ENCODE measurements at places on chromosomes 13 and 19.

DNA sequence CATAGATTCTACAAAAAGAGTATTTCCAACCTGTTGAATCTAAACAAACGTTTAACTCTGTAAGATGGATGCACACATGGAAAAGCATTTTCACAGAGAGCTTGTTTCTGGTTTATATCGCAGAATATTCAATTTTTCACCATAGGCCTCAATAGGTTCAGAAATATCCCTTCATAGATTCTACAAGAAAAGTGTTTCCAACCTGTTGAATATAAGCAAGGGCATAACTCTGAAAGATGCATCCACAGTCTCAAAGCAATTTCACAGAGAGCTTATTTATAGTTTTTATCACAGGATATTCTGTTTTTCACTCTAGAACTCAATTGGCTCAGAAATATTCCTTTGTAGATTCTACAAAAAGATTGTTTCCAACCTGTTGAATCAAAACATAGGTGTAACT is 1483.6 kb downstream of the UQCRFS1 start:
- no peak for DNase-seq

GRCh38 chr19:20840371-20840770 is 64.3 kb downstream of the ZNF66 start:
- DNase-seq: no peak

DNA sequence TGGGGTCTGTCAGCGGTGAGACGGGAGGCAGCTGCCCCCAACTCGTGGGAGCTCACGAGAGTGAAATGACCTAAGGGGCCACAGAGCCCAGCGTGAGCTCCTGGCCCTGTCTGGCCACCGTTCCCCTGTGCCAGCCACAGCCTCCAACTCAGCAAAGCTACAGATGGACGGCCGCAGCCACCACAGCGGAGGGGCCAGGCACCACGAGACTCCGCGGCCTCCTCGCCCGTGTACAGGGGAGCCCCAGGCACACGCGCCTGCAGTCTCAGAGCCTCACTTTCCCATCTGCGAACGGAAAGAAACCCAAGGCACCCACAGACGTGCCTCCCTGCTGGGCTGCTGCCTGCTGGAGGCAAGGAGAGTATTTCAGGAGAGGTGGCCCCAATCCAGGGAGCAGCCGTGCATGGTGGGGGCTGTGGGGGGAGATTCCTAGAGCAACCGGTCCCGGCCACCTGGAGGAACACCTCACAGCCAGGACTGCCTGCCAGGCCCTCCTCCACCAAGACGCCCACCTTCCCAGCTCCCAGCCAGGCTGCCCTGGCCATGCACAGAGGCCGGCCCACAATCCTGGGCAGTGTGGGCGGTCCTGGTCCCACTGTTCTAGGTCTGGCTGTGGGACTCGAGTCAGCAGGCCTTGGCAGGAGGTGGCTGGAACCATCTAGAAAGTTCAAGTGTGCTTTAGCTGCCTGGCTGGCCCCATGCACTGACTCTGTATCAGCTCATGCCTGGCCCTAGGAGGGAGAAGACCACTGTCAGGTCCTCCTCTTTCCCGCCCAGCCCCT is 1.9 kb downstream of the MKNK2 start:
- DNase-seq: no peak

DNA sequence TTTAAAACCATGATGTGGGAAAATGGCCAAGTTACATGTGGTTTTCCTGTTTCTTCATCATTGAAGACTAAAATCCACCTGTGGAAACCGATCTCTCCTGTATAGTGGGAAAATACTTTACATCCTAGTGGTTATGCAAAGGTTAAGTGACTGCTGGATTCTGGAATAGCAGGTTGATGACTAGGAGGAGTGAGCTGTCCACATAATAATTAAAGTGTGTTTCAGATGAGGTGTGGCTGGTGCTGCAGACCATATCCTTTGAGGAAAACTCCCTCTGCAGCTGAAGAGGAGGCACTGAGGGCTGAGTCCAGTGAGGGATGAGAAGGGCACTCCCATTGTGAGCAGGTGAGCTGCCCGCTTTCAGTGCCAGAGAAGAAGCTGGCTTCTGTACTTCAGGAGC is 43.2 kb downstream of the DCLK1 start:
- DNase-seq: no peak

GRCh38 chr13:82867284-82867683 is 1015.0 kb downstream of the SLITRK1 start:
- no peak for DNase-seq

GRCh38 chr13:66036024-66036614 is 1194.0 kb downstream of the PCDH9 start:
- no peak for DNase-seq

- no peak for DNase-seq
These were observed 95.9 kb upstream of the ZNF536 start for GRCh38 chr19:30276011-30276882.

- DNase-seq: peak; percentile 35
These were observed 33.7 kb downstream of the VSTM1 start for GRCh38 chr19:54029930-54030490.

DNA sequence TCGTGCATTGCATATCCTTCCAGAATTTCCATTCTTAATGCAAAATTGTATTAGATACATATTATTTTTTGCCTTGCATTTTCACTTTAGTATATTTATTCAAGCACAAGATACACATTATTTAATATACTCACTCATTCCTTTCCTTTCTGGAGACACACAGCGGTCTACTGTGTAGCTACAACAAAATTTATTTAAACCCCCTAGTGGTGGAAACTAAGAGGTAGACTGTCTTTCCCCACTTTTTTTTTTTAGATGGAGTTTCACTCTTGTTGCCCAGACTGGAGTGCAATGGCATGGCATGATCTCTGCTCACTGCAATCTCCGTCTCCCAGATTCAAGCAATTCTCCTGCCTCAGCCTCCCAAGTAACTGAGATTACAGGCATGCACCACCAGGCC is 2040.3 kb upstream of the PCDH20 start:
- DNase-seq: no peak

- no peak for DNase-seq
These were observed 15.7 kb upstream of the LDLR start for GRCh38 chr19:11073568-11073967.

GRCh38 chr19:48310227-48310626 is 15.1 kb upstream of the EMP3 start:
- DNase-seq: no peak

GRCh38 chr19:5908773-5909442 is 4.2 kb downstream of the VMAC start:
- DNase-seq: no peak

DNA sequence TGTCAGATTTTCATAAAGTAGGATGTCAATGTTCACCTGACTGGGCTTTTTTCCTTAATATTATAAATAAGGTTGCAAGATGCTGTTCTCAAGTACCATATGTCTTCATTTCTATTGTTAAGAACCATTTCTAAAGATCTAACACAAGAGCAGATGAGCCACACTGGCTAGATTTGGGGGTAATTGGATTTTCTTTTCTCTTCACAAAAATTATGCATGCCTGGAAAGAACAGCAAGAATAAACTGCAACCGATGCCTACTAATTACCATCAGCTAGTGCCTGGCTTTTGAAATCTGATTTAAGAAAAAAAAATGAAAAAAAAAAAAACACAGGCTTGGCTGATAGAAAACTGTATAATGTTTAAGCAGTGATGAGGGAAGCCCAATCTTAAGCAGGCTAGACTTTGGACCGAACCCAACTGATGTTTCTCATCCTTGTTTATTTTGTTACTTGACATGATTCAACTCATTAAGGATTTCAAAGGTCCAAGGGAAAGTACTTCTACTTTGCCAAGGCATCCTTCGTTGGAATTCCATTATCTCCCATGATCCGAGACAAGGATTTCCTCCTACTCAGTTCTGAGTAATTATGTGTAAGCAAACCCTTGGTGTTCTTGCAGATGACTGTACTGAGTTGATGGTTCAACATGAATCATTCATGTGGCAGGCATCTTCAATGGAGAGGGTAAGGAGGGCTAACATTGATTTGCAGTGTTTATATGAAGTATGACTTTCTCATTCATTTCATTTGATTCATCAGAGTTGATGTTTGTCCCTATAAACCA is 300.5 kb downstream of the SPRY2 start:
- no peak for DNase-seq

DNA sequence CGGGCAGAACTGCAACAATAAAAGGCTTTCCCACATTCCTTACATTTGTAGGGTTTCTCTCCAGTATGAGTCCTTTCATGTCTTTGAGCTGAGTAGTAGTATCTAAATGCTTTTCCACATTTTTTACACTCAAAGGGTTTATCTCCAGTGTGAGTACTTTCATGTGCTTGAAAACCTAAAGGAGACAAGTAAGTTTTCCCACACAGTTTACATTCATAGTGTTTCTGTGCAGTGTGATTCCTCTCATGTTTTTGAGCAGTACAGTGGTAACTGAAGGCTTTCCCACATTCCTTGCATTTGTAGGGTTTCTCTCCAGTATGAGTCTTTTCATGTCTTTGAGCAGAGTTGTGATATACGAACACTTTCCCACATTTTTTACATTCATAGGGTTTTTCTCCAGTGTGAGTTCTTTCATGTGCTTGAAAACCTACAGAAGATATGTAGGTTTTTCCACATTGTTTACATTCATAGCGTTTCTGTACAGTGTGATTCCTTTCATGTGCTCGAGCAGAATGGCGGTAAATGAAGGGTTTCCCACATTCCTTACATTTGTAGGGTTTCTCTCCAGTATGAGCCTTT is 47.0 kb downstream of the ZNF44 start:
- DNase-seq: no peak

- no peak for DNase-seq
These were observed 20.7 kb downstream of the COLGALT1 start for GRCh38 chr19:17575871-17576757.

DNA sequence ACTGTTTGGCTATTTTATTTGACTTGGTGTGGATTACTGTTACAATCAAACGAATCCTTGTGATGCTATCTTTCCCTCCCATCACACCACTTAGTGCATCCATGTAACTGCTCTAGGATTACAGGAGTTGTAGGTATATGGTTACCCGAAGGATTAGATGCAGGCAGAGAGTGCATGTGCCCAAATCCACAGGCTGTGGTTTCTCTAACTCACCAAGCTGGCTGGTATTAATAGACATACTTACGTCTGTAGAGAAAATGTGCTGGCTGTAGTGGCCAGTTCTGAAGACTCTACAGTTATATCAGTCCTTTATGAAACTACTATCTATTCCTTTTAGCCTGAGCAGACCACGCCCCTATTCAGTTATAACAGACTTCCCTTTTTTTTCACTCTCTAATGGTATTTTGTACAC is 1.1 kb upstream of the HMGB1 start:
- no peak for DNase-seq

GRCh38 chr13:77999746-78000145 is 81.1 kb upstream of the EDNRB start:
- DNase-seq: no peak

Data from activated T-cell treated with anti-CD3 and anti-CD28 coated beads for 48 hours (primary cell).